M059J (cell line): ENCODE measurements at places on chromosomes 4 and X. TPM values are rescaled to one million over a fixed set of nuclear protein-coding genes. Genes with fewer than 3 reads are reported as not detected.

GRCh38 chr4:23734000-23734399, 155.8 kb downstream of the PPARGC1A start:
- no peak for DNase-seq

DNA sequence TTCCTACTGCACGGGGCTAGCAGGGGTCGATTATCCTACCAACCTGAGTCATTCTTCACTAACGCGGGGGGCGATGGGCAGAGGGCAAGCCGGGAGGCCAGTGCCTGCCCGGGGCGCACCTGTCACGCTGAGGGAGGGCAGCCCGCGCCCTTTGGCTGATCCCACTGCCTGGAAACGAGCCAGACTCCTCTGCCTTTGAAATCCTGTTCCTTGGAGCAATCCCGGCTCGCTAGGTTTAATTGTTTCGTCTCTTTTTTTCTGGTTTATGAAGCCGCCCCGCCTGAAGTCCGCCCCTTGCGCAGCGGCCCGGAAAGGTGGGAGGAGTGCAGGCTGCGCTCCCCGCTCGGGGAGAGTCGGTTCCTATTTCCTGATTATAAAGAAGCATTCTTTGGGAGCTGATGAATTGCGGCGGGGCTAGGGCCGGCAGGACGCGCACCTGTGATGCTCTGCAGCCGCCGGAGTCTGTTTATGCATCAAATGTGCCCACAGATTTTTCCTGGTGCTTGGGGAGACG, 484.2 kb downstream of the BCOR start:
- DNase-seq, result peak; percentile 51

DNA sequence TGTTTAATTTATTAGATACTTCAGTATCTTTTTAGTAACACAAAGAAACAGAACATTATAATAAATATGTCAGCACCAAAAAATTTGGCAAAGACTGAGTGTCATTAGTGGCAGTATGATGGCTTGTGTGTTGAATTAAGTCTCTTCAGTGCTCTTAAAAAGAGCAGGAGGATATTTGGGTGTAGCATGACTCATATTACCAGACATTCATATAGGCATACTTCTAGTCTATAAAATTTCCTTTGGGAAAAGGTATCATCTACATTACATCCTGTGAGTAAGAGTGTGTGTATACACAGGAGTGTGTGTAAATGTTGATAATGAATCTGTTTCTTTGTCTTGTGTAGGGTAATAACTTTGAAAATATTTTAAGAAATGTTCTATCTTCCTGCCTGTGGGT, 135.7 kb downstream of the CNKSR2 start:
- no peak for DNase-seq

EXOC1L gene
- not detected in 2 replicates for total RNA-seq

- DNase-seq, result no peak
Observed at GRCh38 chrX:17499512-17499911, 124.5 kb downstream of the NHS start.

DNA sequence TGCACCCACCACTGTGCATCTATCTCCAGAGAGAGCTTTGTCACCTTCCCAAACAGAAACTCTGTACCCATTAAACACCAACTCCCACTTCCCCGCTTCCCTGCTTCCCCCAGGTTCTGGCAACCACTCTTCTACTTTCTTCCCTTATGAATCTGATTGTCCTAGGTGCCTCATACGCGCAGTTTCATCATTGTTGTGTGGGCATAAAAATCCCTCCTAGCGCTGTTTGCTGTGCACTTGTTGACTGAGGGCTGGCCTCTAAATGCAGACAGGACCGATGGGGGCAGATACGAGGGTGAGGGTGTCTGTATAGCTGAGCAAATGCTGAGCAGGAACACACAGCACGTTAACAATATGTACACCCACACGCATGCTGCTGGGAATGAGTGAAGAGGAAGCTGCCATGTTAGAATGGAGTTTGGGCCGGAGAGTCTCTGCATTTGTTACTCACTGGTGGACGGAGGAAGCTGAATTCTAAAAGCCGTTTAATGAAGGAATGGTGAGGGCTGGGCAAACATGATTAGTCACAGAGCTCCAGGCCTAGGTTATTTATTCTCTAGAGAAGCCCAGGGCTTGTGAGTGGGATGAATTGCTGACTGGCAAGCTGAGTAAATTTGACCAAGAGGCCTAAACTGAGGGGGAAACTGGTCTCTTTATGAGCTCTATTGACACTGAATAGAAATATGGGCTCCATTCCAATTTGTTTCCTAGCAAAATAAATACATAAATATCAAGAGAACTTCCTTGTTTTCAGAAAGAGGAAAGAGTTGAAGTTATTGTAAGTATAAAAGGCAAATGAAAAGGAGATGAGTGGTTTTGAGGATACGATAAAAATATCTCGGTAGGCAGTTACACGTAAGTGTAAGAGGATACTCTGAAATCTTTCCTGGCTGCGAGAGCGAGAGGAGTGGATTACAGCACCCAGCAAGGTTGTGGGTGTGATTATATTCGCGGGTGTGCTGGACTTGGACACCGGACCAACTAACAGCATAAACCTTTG, 95.9 kb upstream of the RPS6KA3 start:
- peak; percentile 66 for DNase-seq

DNA sequence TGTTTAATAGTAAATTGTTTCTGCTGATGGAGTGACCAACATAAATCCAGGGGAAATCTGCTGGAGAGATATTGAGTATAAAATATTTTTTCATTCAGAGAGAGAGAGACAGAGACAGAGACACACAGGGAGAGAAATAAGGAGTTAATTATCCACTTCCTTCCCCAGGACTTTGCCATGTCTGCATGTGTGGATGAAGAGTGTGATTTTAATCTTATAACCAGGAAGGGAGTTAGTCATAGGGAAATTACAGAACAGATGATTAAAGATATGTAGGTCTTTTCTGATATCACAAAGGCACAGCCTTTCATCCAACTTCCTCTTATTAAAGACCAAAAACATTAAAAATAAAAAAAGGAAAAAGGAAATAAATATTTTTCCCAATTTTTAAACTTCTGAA, 526.3 kb downstream of the SPRY1 start:
- DNase-seq, result no peak

DNA sequence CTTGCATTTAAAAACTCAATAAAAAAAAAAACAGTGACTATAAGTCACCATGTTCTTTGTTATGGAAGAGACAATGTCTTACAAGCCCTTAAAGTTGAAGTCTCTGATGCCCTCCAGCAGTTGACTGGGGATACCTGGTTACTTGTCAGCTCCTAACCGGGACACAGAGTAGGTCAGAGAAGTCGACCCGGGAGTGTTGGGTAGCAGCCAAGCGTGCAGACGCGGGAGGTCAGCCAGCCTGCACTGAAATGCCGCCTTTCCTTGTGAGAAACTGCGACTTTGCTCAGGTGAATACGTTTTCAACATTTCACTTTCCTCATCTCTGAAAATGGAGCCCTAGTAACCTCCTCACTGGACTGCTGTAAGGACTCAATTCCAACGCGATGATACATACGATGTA, 81.8 kb downstream of the F11 start:
- DNase-seq, result no peak

- peak; percentile 51 for DNase-seq
Observed at GRCh38 chr4:164221631-164222030, 532.3 kb upstream of the SMIM31 start.

- DNase-seq, result no peak
Observed at GRCh38 chr4:65973186-65973585, 302.9 kb upstream of the EPHA5 start.

DNA sequence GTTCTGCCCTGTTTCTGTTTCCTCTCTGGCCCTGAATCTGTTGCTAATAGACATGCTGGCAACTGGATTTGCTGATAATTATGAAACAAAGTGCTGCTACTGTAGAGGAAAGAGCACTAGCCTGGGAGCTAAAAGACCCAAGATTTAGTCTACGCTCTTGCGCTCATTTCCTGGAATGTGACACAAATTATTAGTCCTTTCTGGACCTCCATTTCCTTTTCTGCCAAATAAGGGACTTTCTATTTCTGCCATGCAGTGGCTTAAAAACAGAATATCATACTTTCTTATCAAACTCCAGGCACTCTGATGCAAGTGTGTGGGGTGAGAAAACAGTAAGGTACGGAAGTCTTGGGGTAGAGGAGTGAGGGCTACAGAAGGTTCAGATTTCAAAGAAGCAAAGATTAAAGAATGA, 48.3 kb upstream of the GPR174 start:
- DNase-seq, result no peak

GRCh38 chrX:134572816-134573682, 85.2 kb downstream of the PLAC1 start:
- peak; percentile 89 for DNase-seq

- DNase-seq, result peak; percentile 35
Observed at GRCh38 chr4:141730805-141731204, 94.4 kb downstream of the IL15 start.

DNA sequence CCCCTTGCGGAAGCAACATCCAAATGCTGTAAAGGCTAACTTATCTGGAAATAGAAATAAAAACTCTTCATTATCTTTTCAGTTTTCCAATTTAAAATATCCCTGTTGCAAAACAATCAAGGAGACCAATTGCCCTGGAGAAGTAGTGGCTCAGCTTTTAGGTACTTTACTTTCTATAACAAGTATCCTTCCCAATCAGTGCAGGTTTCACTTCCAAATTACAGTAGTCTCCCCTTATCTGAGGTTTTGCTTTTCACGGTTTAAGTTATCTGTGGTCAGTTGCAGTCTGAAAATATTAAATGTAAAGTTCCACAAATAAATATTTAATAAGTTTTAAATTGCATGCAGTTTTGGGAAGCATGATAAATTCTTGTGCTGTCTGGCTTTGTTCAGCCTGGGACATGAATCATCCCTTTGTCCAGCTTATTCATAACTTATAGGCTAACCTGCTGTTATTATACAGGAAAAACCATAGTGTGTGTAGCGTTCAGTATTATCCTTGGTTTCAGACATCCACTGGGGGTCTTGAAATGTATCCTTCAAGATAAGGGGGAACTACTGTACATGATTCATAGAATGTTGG, 973.1 kb upstream of the GRID2 start:
- DNase-seq, result no peak

GRCh38 chr4:102344520-102344953, 745 bp downstream of the SLC39A8 start:
- peak; percentile 49 for DNase-seq

GRCh38 chr4:56102601-56103000, 153.9 kb downstream of the CEP135 start:
- DNase-seq, result no peak

- no peak for DNase-seq
Observed at GRCh38 chr4:88097301-88097700, 61.1 kb downstream of the ABCG2 start.

GRCh38 chrX:34325460-34325859, 193.3 kb upstream of the FAM47A start:
- DNase-seq, result no peak

DNA sequence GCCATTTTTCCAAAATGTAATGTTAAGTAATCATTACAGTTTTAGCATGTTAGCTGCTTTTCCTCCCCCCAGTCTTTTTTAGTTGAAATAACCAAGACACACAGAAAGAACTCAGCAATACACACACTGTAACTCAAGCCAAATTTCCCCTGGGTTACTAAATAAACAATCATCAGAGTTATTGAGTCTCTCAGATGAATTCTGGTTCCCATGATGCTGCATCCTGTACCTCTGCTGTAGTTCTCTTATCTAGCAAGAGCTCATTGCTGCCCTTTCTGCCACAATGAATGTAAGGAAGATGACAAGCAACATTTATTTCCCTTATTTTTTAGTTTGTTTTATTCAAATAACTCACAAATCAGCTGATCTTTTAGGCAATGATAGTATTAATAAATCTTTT, 185.1 kb downstream of the ARHGAP6 start:
- no peak for DNase-seq

ADAMTS3 gene
- 0.12 and 0.44 TPM in 2 replicates for total RNA-seq

DNA sequence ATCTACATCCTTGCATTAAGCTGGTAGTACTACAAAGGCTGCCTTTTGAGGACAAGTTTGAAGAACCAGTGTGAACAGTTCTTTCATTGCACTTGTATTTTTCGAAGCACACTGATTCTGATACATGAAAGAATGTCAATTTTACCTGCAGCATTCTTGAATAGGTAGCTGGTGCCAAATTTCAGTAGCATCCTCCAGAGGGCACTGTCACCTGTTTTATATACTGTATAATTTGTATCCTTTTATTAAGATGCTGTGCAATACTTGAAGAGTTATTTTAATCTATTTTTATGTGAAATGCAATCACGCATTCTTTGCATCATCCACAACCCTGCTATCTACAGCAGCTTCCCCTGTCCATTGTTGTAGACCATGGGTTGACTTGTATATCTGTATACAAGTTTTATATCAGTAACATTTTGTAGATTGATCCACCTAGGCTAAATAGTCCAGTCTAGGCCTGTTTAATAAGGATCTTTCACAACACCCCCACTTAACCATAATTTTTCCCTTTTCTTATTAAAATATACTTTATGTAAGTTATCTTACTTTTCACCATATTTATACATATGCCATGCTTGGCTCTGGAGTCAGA, 325.7 kb downstream of the PCDH7 start:
- peak; percentile 8 for DNase-seq

DNA sequence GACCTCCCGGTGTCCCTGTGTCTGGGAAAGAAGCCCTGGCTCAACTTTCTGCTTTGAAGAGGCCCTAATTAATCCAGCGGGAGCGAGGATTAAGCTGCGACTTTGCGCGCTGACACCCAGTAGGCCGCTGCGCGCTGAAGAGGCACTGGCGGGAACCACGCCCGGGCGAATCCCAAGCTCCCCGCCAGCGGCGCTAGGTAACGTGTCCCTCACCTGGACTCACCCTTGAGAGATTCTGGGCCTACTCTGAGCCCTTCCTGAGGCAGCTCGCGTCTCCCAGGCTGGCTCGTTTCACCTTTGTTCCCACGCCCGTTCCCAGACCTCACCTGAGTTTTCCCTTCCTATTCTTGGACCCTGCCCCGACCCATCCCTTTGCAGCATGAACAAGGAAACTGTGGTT, 616 bp upstream of the KLHL34 start:
- DNase-seq, result no peak

ZDHHC15 gene
- 0.02 TPM in 1 of 2 replicates, not detected in the other for total RNA-seq

DNA sequence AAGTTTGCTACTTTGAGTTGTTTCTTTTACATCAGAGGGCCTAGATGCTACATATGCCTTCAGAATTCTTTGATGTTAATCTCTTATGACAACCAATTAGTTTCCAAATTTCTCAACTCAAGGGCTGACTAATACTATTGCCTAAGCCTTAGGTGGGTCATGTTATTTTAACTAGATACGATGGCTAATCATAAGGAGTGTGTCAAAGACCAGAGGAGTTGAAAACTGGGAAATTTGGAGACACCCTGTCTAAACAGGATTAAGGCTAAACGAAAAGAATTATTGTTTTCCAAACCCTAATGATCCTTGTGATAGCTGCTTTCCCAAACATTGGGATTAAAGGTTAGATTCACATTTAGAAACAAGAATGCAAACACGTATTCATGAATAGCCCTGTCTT, 228.5 kb downstream of the PCDH7 start:
- DNase-seq, result peak; percentile 2

CORIN gene
- total RNA-seq, result 0.05 TPM in 2 replicates

ARHGAP24 gene
- 7.9 and 14.2 TPM in 2 replicates for total RNA-seq

ARHGEF38 gene
- 0.02 TPM in 1 of 2 replicates, not detected in the other for total RNA-seq
